Glutamatergic neuron (in vitro differentiated cells): ENCODE measurements at places on chromosomes 1 and 21. TPM values are rescaled to one million over a fixed set of nuclear protein-coding genes. Genes with fewer than 3 reads are reported as not detected.

DNA sequence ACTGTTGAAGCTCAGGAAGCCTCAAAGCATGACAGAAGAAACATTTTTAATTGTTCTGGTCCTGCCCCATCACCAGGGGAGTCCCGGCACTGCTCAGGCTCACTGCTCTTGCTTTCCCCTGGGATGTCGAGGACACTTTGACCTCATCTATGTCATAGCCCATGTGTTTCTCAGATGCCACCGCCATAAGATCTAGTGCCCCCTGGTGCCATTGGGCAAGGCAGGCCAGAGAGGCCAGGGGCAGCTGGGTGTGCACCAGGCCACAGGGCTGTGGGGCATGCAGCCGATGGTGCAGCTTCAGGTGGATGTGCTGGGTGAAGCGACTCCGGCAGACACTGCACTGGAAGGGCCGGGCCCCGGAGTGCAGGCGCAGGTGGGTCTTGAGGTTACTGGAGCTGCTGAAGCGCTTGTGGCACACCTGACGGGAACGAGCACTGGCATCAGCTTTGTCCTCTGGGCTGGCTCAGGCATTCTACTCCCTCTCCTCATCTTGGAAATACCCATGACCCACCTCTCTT lies 7.7 kb upstream of the CRYBG2 start:
- no peaks in the 10 kb centered on the region for H3K36me3 ChIP-seq
- peaks cover 7% of the 10 kb centered on the region for H3K4me1 ChIP-seq
- H3K27me3 ChIP-seq: peaks cover 17% of the 10 kb centered on the region
- no peak overlapping the region for H3K27ac ChIP-seq

DNA sequence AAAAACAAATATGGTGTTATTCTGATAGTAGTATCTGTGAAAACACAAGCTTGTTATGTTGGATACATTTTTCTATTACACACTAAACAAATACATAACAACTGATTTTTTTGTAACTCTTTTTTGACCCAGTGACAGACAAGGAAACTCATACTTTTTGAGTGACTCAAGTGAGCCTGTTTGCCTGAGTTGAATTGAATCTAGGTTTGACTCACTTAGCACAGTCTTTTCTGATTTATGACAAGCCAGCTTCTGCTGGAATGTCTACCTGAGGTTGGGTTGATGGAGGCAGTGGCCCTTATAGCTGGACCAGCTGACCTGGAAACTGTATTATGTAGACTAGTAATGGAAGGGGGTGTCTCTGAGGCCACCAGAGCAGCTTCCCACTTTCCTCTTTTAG lies 4.2 kb upstream of the CLCA4 start:
- no peak overlapping the region for H3K27ac ChIP-seq
- H3K27me3 ChIP-seq: no peaks in the 10 kb centered on the region
- no peaks in the 10 kb centered on the region for H3K36me3 ChIP-seq
- H3K4me1 ChIP-seq: peaks cover 4% of the 10 kb centered on the region
- DNase-seq: no peak
- H3K4me3 ChIP-seq: no peak overlapping the region

- H3K4me3 ChIP-seq: no peak overlapping the region
- H3K36me3 ChIP-seq: no peaks in the 10 kb centered on the region
- DNase-seq: no peak
- peaks cover 13% of the 10 kb centered on the region for H3K4me1 ChIP-seq
- no peak overlapping the region for H3K27ac ChIP-seq
- H3K27me3 ChIP-seq: no peaks in the 10 kb centered on the region
Observed at GRCh38 chr1:187338762-187339412, 510.1 kb downstream of the PLA2G4A start.

DNA sequence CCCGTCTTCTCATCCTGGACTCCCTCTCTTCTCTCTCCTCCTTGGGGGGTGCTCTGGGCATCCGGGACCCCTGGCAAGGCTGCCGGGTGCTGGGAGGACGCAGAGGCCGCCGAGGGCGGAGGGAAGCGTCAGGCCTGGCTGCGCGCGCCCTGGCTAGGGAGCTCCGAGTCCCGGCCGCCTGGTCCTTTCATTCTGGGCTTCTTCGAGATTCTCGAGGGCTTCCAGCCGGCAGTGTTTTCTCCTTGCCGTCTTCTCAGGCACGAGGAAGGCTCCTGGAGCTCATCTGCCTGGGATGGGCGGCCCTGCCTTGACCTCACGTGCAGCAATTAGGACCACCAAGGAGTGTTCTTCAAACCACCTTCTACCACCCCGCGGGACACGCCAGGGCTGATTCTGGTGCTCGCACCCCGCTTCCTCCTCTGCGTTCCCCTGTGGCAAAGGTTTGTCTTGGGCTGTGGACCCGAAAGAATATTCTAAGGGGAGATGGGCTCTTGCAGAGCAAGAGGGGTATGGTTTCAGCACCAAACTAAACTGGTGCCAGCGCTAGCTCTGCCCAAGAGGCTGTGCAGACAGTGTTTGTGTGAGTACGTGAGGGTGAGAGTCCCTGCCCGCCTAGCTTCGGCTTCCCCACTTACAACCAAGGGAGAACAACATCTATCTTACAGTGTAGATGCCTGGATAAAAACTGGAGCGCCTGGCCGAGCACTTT lies 36.5 kb downstream of the PIK3CD start:
- peak; percentile 52 for DNase-seq
- H3K36me3 ChIP-seq: no peaks in the 10 kb centered on the region
- peak overlapping the region; percentile 91 for H3K4me3 ChIP-seq
- no peak overlapping the region for H3K27ac ChIP-seq
- peaks cover 7% of the 10 kb centered on the region for H3K4me1 ChIP-seq
- peaks cover 11% of the 10 kb centered on the region for H3K27me3 ChIP-seq

The KCNE2 gene
- not detected for total RNA-seq

DNA sequence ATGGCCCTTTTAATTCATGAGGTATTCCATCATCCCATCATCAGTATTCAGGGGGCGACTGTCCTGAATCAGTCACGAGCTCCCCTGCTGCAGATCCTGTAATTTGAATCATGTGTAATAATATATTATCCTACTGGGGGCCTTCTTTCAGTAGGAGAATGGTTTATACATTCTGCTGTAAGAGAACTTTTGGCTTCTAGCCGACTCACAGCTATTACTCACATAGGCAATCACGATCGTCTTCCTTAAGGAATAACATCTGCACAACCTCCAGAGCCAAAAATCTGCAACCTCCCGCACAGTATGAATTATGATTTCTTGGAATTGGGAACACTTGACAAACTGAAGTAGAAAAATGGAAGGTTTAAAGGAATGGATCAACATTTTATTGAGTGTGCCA lies 343.0 kb downstream of the USP25 start:
- no peak for DNase-seq
- H3K4me1 ChIP-seq: peaks cover 2% of the 10 kb centered on the region
- H3K36me3 ChIP-seq: no peaks in the 10 kb centered on the region
- no peak overlapping the region for H3K27ac ChIP-seq
- H3K4me3 ChIP-seq: no peak overlapping the region

The SLC45A3 gene
- 3.7 TPM for total RNA-seq

GRCh38 chr1:94539496-94539895 lies 2.1 kb downstream of the F3 start:
- H3K36me3 ChIP-seq: no peaks in the 10 kb centered on the region
- H3K4me1 ChIP-seq: peaks cover 8% of the 10 kb centered on the region
- no peak overlapping the region for H3K4me3 ChIP-seq
- no peak overlapping the region for H3K27ac ChIP-seq

DNA sequence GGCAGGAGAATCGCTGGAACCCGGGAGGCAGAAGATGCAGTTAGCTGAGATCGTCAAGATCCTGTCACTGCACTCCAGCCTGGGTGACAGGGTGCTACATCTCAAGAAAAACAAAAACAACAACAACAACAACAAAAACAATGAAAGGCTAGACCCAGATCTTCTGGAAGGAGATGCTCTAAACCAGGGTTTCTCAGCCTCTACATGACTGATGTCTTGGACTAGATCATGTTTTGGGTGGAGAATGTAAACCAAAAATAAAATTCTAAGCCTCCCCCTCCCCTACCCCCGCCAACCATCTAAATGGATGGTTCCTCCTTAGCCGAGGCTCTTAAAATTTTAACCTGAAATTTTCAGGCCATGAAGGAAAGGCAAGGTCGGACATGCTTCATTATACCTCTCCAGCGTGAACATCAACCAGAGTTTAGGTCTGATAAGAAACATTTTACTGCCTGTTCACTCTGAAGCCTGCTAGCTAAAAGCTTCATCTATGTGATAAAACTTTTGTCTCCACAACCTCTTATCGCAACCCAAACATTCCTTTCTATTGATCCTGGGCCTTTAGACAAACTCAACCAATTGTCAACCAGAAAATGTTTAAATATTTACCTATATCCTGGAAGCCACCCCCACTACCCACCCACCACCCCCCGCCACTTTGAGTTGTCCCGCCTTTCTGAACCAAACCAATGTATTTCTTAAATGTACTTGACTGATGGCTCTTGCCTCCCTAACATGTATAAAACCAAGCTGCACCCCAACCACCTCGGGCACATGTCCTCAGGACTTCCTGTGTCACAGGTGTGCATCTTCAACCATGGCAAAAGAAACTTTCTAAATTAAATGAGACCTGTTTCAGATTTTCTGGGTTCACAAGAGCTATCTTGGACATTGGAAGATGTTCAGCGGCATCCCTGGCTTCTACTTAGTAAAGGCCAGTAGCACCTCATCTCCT lies 1.9 kb upstream of the CAPN2 start:
- H3K27ac ChIP-seq: no peak overlapping the region
- H3K36me3 ChIP-seq: no peaks in the 10 kb centered on the region
- H3K4me1 ChIP-seq: no peaks in the 10 kb centered on the region
- no peak for DNase-seq
- no peak overlapping the region for H3K4me3 ChIP-seq

- peaks cover 9% of the 10 kb centered on the region for H3K4me1 ChIP-seq
- no peaks in the 10 kb centered on the region for H3K27me3 ChIP-seq
- DNase-seq: no peak
- no peak overlapping the region for H3K4me3 ChIP-seq
- H3K36me3 ChIP-seq: no peaks in the 10 kb centered on the region
- no peak overlapping the region for H3K27ac ChIP-seq
Observed at GRCh38 chr1:234751678-234752077, 141.7 kb upstream of the IRF2BP2 start.

- DNase-seq: peak; percentile 86
- peak overlapping the region; percentile 89 for H3K4me3 ChIP-seq
- peaks cover 2% of the 10 kb centered on the region for H3K4me1 ChIP-seq
Observed at GRCh38 chr1:94247138-94248094, 10.0 kb upstream of the ARHGAP29 start.

- H3K4me1 ChIP-seq: peaks cover 19% of the 10 kb centered on the region
- peak overlapping the region; percentile 69 for H3K27ac ChIP-seq
- peak overlapping the region; percentile 59 for H3K4me3 ChIP-seq
- peaks cover 4% of the 10 kb centered on the region for H3K36me3 ChIP-seq
Observed at GRCh38 chr1:201554789-201555592, 16.1 kb downstream of the NAV1 start.

The MRPL37 gene
- 50.9 TPM for total RNA-seq

DNA sequence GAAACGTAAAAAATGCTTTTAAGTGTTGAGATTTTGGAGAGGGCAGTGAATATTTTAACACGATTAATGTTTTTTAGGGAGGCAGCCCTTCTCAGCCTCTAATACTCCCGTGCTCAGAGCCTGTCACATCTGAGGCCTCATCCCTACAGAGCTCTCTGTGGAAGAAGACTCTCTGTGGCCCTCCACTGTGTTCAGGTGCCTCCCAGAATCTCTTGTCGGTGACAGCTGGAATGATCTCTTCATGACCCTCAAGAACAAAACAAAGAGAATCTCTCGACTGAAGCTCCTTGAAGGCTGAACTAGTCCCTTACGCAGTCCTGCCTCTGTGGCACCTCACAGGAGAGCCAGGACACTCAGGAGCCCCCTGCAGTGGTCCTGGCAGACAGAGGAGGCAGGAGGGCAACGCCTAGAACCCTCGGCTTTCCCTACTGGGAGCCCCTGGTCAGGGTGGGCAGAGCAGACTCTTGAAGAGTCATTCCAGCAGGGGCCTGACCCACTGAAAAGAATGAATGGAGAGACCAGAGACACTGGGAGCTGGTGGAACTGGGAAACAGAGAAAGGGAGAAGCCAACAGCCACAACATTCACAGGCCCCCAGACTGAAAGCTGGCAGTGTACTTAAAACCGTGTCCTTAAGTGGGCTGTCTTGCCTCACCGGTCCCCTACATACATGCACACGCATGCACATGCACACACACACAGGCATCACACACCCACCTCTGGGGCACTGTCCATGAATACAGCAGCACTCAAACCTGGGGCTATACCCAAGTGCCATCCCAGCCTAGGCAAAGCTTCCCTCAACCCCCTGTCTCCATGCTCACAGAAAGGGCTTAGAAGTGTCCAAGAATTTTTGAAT lies 67.5 kb upstream of the ANGPTL1 start:
- H3K27me3 ChIP-seq: peaks cover 4% of the 10 kb centered on the region
- H3K27ac ChIP-seq: peak overlapping the region; percentile 36
- H3K36me3 ChIP-seq: no peaks in the 10 kb centered on the region
- DNase-seq: no peak

The FBXO2 gene
- 22.2 TPM for total RNA-seq

DNA sequence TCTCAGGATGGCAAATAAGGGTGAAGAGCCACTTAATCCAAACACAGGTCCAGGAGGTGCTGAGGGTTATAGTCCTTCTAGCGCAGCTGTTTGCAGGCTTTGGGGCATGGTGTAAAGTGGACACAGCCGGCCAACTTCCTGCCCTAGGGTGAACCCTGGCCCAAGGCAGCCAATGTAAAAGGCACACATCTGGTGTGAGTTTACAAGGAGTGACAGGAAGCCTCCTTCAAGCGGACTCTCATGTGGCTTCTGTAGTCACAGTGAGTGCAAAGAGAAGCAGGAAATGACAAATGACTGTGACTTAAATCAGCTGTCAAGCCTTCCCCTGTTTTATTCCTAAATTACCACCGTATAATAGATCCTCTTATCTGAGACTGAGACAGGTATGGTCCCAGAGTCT lies 213.0 kb downstream of the CRB1 start:
- no peak overlapping the region for H3K4me3 ChIP-seq
- H3K27me3 ChIP-seq: no peaks in the 10 kb centered on the region
- H3K4me1 ChIP-seq: no peaks in the 10 kb centered on the region

DNA sequence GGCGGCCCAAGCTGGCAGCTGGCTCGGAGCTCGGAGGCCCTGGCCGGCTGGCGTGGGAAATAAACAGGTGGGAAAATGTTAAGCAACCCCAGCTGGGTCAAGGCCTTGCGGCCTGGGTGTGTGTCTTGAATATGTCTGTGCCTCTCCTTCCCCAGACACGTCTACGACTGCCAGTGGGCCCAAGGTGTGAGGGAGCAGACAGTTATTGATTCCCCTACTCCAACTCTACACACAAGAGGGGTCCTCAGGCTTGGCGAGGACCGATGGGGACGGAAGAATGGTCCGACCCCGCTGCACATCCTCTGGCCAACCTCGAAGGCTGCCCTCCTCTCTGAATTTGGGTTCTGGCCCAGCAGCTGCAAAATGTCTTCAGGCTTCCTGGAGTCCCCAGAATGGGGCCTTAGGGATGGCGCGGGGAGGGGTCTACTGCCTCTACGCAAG lies 2.2 kb downstream of the IL22RA1 start:
- no peak for DNase-seq
- peaks cover 2% of the 10 kb centered on the region for H3K27me3 ChIP-seq
- H3K36me3 ChIP-seq: no peaks in the 10 kb centered on the region
- H3K27ac ChIP-seq: no peak overlapping the region
- H3K4me3 ChIP-seq: no peak overlapping the region

DNA sequence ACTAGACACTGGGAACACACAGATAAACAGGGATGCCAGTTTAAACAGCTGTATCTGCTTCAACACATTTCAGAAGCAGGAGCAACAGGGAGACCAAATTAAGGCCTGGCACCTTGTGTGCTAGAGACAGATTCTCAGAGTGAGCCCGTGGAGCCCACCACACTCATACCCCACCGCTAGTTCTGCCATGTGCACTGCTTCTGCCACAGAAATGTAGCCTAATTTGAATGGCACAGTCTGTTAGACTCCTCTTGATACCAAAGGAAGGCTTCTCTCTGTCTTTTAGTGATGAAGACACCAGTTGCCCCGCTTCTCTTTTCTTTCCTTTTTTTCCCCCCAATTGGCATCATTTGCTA lies 29.3 kb upstream of the ACP6 start:
- H3K36me3 ChIP-seq: no peaks in the 10 kb centered on the region
- H3K4me3 ChIP-seq: no peak overlapping the region
